ENCODE measurements at places on chromosomes 13 and 19. TPM values are rescaled to one million over a fixed set of nuclear protein-coding genes. Genes with fewer than 3 reads are reported as not detected.

The TEX29 gene
- 2.2 TPM for polyA plus RNA-seq

The ELAVL3 gene
- polyA plus RNA-seq, result not detected

The URAD gene
- polyA plus RNA-seq, result 0.13 TPM

The GDF15 gene
- polyA plus RNA-seq, result 14.2 TPM

The SYT5 gene
- 0.20 TPM for polyA plus RNA-seq

The ECSIT gene
- polyA plus RNA-seq, result 96.5 TPM

The NECTIN2 gene
- 44.0 TPM for polyA plus RNA-seq

The TPRX1 gene
- not detected for polyA plus RNA-seq

The ZNF816 gene
- polyA plus RNA-seq, result 3.8 TPM

The ATP4B gene
- 490 TPM for polyA plus RNA-seq

The COG3 gene
- polyA plus RNA-seq, result 11.0 TPM

The RDH8 gene
- not detected for polyA plus RNA-seq

The COX6B1 gene
- polyA plus RNA-seq, result 1,105 TPM

The YIF1B gene
- 18.8 TPM for polyA plus RNA-seq

The CCDC9 gene
- 14.3 TPM for polyA plus RNA-seq

The CEACAM3 gene
- 0.13 TPM for polyA plus RNA-seq

The SERTAD3 gene
- polyA plus RNA-seq, result 25.9 TPM

The DMKN gene
- 76.7 TPM for polyA plus RNA-seq

The TNPO2 gene
- polyA plus RNA-seq, result 13.7 TPM

The CCNA1 gene
- polyA plus RNA-seq, result 0.23 TPM

The PSG6 gene
- polyA plus RNA-seq, result not detected
